Tibial artery (tissue), 4 donors: ENCODE measurements at places on chromosomes 12 and 14.

DNA sequence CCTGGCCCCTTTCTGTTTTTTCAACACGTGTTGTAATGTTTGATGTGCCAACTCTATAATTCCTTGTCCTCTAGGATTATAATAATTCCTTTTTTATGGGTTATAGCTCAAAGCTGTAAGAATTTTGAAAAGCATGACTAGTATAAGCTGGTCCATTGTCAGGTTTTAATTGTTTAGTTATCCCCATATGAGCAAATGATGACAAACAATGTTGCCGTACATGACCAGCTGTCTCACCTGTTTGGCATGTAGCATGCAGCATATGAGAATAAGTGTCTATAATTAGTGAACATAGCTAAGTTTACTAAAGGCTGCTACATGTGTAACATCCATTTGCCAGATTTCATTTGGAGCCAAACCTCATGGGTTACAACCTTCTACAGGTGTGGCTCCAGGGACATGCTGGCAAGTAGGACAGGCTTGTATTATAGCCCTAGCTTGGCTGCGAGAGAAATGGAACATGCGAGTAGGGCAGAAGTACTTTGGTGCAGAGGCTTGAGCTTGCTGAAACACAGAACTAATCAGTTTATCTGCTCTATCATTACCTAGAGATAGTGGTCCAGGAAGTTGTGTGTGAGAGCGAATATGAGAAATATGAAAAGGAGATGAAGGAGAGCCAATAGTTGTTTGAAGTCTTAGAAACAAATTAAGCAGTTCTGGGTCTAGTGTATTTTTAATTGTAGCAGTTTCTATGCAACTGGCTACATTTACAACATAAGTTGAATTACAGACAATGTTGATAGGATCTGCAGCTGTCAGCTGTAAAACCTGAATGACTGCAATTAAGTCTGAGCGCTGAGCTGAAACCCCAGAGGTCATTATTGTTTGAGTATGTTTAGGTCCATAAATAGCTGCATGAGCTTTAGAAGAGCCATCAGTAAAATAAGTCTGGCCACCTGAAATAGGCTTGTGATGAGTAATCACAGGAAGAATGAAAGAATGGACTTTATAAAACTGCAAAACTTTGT is 22.6 kb upstream of the MAPKAPK5 start:
- H3K36me3 ChIP-seq, result no peaks in the 10 kb centered on the region
- H3K4me3 ChIP-seq, result no peak overlapping the region
- H3K4me1 ChIP-seq, result no peaks in the 10 kb centered on the region

DNA sequence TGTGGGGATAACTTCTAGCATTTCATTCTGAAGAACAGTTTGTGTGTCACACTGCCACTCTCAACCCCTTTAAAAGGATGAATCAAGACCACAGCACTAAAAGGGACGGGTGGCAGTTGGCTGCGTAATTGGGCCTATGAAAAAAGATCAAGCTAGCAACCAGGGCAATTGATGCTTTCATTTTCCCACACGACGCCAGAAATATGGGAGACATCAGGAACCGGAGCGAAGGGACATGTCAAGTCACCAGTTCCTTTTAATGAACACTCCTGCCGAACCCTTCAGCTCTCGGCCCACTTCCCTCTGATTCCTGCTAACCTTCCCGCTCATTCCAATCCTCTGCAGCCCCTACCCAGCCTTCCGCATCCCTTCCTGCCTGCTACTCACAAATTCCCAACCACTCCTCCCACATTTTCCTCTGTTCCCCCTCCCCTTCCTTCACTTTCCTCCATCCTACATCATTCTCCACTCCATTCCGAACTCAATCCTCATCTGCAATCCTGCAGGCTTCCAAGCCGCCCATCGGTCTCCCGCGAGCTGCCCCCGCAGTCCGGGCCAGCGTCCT is 753 bp downstream of the CSRNP2 start:
- peak overlapping the region; percentile 76 for H3K4me3 ChIP-seq
- H3K36me3 ChIP-seq, result no peaks in the 10 kb centered on the region
- no peaks in the 10 kb centered on the region for H3K4me1 ChIP-seq
- peak overlapping the region; percentile 90 for H3K27ac ChIP-seq
- H3K27me3 ChIP-seq, result no peaks in the 10 kb centered on the region

DNA sequence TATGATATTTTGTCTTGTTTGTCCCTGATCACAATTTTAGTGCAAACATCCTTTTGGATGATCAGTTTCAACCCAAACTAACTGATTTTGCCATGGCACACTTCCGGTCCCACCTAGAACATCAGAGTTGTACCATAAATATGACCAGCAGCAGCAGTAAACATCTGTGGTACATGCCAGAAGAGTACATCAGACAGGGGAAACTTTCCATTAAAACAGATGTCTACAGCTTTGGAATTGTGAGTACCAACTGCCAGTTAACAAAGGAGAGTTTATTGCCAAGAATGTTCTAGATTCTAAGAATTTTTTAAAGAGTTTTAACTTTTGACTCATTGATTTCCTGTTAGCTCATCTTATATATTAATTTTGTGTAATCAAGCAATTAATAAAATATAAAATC is 55.4 kb downstream of the IRAK3 start:
- no peak for DNase-seq
- no peak overlapping the region for H3K4me3 ChIP-seq
- no peak overlapping the region for H3K27ac ChIP-seq
- H3K27me3 ChIP-seq, result no peaks in the 10 kb centered on the region
- H3K4me1 ChIP-seq, result no peaks in the 10 kb centered on the region

- peak overlapping the region; percentile 64 for H3K27ac ChIP-seq
- no peaks in the 10 kb centered on the region for H3K36me3 ChIP-seq
- H3K27me3 ChIP-seq, result peaks cover 29% of the 10 kb centered on the region
These were observed 1.6 kb upstream of the ACVRL1 start for GRCh38 chr12:51905471-51906429.

- no peaks in the 10 kb centered on the region for H3K27me3 ChIP-seq
- H3K4me1 ChIP-seq, result no peaks in the 10 kb centered on the region
- peak overlapping the region; percentile 87 for H3K4me3 ChIP-seq
- peak overlapping the region; percentile 95 for H3K27ac ChIP-seq
- no peaks in the 10 kb centered on the region for H3K36me3 ChIP-seq
These were observed 1.0 kb downstream of the ATXN7L3B start for GRCh38 chr12:74538491-74539258.

- no peak for DNase-seq
- H3K4me3 ChIP-seq, result no peak overlapping the region
- peaks cover 51% of the 10 kb centered on the region for H3K36me3 ChIP-seq
These were observed 9.8 kb upstream of the ZNF385A start for GRCh38 chr12:54394281-54394719.

DNA sequence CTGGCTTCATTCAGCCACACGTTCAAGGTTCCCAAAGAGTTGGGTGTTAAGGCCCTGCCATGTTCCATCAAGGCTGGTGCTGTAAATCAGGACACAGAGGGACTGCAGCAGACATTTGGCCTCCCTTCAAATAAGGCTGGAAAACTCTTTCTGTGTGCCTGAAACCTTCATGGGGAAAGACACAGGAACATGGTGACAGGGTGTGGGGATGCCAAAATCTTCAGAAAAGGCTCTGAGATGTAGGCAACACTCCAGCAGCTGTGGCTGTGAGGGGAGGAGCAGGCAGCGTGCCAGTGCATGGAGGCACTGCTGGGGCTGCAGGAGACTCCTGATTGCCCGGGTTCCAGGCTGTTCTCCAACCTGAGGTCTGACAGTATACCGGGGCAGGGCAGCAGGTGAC is 15.0 kb downstream of the POMT2 start:
- H3K27ac ChIP-seq, result no peak overlapping the region
- no peaks in the 10 kb centered on the region for H3K36me3 ChIP-seq
- peaks cover 37% of the 10 kb centered on the region for H3K4me1 ChIP-seq
- no peaks in the 10 kb centered on the region for H3K27me3 ChIP-seq
- DNase-seq, result no peak

DNA sequence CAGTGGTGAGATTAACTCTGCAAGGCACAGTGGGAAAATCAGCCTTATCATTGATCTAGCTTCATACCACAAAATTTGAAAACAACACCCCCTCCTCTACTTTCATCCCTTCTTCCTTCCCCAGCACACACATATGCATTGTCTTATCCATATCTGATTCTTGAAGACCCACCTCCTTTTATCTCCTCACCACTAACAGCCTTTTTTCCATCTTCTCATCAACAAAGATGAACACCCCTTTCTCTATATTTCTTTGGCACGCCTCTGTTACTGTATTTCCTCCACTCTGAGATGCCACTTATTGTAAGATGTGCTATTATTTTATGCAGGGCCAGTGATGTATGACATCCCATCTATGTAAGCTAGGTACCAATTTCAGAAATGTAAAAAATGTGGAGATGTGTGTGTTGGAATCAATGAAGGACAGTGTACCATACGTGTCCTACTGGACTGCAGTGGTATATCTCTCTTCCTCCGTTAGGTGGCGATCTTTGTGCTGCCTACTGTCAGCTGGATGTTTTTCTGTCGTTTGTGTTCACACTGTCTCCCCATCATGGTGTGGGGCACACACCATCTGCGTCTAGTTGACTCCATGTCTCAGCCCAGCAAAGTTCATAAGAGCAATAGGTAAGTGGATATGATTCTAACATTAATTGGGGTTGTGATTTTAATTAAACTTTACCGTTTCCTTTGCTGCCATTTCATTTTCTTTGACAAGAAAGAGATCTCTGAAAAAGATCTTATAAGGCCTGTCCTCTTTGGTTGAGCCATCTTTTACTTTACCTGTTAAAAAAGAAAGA is 24.0 kb downstream of the CCDC38 start:
- no peak overlapping the region for H3K4me3 ChIP-seq
- no peak overlapping the region for H3K27ac ChIP-seq
- H3K27me3 ChIP-seq, result no peaks in the 10 kb centered on the region
- H3K36me3 ChIP-seq, result no peaks in the 10 kb centered on the region
- DNase-seq, result peak; percentile 22
